Fibroblast of the aortic adventitia (primary cell): ENCODE measurements at places on chromosomes 1 and 21.
A peak's percentile ranks its signal among the peaks of the same experiment; 100 is the strongest.

GRCh38 chr1:160365325-160365724 lies 1.5 kb upstream of the NHLH1 start:
- no peak for DNase-seq

DNA sequence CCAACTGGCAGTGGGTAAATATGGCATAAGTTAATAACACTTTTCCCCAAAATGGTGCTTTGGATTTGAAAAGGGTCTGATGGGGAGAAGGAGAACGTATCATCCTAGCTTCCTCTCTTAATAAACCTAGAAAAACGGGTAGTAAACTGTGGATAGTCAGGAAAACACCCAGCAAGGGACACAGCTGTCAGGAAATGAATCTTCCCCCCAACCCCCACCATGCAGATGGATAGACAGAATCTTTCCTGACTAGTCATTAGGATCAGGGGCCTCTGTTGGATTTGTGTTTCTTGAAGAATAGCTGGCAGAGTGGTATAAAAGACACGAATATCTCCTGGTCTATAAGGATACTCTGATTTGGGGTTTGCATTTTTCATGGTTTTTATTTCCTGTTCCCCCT lies 22.5 kb upstream of the LAX1 start:
- DNase-seq: no peak

DNA sequence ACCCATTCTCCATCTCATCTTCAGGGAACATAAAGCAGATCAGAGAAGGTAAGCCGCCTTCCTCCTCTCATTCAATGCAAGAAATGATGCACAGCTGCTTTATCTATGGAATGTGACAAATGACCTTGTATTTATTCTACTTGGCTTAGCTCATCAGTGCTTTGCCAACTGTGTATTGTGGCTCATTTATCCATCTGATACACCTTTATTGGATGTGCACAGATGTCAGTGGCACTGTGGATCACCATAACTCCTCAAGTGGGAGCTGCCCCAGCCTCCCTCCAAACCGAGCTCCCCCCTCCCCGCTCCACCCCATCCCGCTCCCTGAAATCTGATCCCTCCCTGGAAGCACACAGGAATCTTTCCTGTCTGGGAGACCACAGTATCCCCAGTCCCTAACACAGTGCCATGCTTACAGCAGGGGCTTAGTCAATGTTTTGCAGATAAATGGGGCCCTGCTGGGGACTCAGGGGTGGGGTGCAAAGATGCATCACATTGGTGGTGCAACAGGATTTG lies 156.0 kb upstream of the RAB4A start:
- no peak for DNase-seq

- peak; percentile 37 for DNase-seq
Measured at GRCh38 chr1:36238433-36238832, 14.2 kb downstream of the THRAP3 start.

GRCh38 chr21:25385911-25386474 lies 221.3 kb downstream of the MRPL39 start:
- peak; percentile 83 for DNase-seq

- DNase-seq: no peak
Measured at GRCh38 chr1:234083460-234083859, 179.0 kb downstream of the SLC35F3 start.
